ENCODE measurements at places on chromosomes 2 and 18.

- no peak for DNase-seq
These were observed 90.9 kb downstream of the CAPN13 start for GRCh38 chr2:30716123-30716900.

DNA sequence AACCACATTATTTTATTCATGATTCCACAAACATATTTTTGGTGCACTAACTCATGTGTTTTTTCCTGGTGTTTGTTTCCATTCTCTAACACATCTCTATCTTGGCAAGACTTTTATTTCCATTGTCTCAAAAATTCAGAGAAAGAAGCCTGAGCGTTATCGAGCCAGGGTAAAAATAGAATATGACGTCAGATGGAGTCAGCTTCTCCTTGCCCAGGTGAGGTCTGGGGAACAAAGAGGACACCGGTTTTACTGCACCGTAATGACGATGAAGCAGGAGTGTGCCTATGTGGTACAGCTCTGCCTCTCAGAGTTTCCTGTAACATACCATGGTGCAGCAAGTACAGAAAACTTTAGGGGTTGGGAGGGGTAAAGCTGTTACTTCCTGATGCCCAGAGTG is 661.6 kb downstream of the PLCL1 start:
- DNase-seq, result no peak

DNA sequence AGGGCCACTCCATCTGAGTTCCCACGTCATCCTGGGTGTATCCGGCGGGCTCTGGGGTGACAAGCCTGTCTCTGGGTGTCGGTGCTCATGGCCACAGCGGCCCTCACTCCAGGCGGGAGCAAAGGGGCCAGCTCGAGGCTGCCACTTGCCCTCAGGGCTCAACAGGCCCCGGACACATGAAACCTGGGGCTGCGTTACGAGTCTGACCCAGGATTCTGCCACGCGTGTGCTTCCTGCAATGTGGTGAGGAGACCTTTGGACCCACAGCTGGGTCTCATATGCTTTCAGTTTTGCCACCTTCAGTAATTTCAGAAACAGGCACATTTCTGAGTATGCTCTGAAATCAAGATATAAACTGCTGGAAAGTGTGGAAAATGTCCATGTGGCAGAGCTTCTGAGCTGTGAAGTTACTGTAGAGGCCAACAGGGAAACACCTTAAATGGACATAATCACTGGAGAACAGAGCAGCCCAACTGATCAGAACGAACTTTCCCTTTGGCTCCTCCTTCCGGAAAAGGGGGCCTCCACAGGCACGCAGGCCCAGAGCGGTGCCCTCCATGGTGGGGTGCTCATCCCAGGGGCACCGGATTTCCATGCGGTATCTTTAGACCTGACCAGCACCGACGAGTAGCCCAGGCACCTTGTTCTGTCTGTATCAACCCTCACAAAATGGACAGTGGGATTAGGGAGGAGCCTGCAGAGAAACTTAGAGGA is 14.1 kb downstream of the PER2 start:
- no peak for DNase-seq

- no peak for DNase-seq
These were observed 105.6 kb upstream of the KLHL14 start for GRCh38 chr18:32878436-32878835.

DNA sequence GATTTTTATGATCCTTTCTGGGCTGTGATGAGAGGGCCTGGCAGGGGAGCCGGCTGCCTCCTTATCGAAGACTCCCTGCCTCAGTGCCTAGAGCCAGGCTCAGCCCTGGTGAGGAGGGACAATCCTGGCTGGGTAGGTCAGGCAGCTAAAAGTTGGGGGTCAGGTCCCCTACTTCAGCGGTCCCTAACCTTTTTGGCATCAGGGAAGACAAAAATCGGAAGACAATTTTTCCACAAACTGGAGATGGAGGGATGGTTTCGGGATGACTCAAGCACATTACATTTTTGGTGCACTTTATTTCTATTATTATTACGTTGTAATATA is 53.1 kb downstream of the HS1BP3 start:
- no peak for DNase-seq

- DNase-seq, result no peak
These were observed 35.1 kb upstream of the KYNU start for GRCh38 chr2:142842369-142842768.

GRCh38 chr2:127397568-127398238 is 9.9 kb upstream of the MAP3K2 start:
- no peak for DNase-seq

DNA sequence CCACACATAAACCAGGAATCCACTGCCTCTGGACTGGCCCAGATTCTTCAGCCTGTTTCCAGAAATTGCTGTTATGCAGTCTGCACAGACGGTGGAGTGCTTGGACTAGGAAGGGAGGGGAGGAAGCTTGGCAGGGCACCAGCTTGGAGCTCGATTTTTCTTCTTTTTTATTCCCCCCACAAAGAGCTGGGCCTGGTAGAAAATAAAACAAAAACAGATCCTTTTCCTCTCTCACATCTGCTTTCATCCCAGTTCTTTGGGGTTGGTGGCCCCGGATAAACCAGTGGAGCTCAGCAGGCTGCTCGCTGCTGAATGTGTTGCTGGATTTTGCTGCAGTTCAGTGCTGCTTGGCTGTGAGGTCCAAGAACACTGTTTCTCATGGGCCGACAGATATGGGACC is 16.0 kb downstream of the LRRTM1 start:
- DNase-seq, result no peak

GRCh38 chr2:74983631-74984392 is 25.4 kb downstream of the POLE4 start:
- DNase-seq, result no peak

GRCh38 chr2:241204010-241204384 is 15.5 kb downstream of the ANO7 start:
- no peak for DNase-seq

GRCh38 chr2:121189661-121190381 is 95.2 kb downstream of the TFCP2L1 start:
- no peak for DNase-seq

- no peak for DNase-seq
These were observed 90.8 kb upstream of the HS6ST1 start for GRCh38 chr2:128409326-128410034.

- DNase-seq, result no peak
These were observed 202.9 kb upstream of the NT5C1B start for GRCh38 chr2:18792226-18792629.

DNA sequence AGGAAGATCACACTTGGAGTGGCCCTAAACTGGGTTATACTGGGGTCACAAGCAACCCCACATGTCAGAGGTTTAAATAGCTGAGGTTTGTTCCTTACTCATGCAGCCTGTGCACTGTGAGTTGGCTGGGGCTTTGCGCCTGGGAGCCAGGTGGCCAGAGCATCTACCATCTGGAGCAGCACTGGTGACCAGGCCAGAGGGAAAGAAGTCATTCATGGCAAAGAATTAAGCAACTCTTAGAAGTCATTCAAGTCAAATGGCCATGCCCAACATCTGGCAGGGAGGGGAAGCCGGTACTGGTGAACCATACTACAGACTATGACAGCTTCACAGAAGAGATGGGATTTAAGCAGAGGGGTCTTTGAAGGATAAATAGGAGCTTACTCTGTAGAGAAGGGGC is 90.7 kb downstream of the POLR1A start:
- no peak for DNase-seq

DNA sequence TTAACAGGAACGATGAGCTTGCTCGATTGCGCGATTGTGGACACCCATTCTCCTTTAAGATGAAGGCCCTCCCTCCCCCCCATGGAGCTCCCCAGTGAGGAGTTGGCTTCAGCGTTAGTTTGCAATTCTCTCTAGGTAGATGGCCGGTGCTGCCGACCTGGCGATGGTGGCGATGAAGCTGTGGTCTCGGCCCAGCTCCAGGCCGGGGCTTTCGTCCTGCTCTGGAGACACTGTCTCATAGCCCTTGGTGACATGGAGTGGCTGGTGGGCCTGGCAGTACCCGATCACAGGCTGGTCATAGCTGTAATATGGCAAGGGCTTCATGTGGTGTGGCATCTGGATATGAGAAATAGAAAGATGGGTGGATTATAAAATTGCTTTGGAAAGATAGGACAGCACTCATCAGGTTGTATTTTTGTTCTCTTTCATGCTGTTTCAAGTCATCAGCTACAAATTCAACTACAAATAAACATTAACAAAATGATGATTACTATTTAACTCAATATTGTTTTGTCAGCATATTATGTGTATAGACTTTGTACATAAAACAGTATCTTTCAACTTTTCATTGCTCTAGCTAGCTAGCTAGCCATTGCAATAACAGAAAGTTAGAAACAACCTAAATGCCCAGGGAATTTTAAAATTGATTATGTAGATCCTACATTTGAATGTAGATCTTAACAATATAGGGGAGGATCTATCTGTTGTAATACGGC is 773.4 kb downstream of the LRRTM4 start:
- no peak for DNase-seq

DNA sequence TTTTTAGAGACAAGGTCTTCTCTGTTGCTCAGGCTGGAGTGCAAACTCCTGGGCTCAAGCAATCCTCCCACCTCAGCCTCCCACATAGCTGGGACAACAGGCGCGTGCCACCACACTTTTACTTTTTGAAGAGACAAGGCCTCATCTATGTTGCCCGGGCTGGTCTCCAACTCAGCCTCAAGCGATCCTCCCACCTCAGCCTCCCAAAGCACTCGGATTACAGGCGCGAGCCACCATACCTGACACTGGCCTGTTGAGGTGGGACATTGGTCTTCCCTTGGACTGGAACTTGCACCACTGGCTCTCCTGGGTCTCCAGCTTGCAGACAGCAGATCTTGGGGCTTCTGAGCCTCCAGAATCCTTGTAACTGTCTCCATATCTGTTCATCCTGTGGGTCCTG is 75.6 kb downstream of the NDUFA10 start:
- DNase-seq, result no peak

DNA sequence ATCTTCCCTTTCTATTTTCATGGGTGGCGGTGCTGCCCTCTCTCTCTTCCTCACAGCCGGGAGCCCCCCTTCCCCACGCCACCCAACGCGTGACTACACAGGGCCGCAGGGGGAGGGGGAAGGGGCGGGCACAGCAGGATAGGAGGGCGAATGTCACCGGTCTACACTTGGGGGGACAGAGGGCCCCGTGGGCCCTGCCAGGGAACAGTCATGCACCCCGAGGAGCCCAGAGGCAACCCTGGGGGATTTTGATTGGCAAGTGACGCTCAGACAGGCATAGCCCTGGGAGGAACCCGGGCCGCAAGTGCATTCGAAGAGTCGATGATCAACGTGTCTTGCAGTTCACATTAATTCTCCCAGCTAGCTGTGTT is 91.1 kb upstream of the ANKRD30BL start:
- DNase-seq, result no peak

GRCh38 chr2:151338115-151338514 is 19.3 kb upstream of the TNFAIP6 start:
- DNase-seq, result no peak

Measured in AG04450 (cell line).